ENCODE measurements at places on chromosomes 2 and 18. TPM values are rescaled to one million over a fixed set of nuclear protein-coding genes. Genes with fewer than 3 reads are reported as not detected.

The UBE2E3 gene
- 63.8 TPM for total RNA-seq

The PROKR1 gene
- not detected for total RNA-seq

The ANKRD36 gene
- total RNA-seq: 6.2 TPM

The NYAP2 gene
- not detected for total RNA-seq

The FIGN gene
- total RNA-seq: 1.3 TPM

The UGT1A1 gene
- 1.1 TPM for total RNA-seq

The POTEJ gene
- not detected for total RNA-seq

The GPBAR1 gene
- 0.12 TPM for total RNA-seq

The TMEM247 gene
- total RNA-seq: not detected

The MERTK gene
- 1.9 TPM for total RNA-seq

The PARD6G gene
- total RNA-seq: 3.4 TPM

The OTOF gene
- 0.08 TPM for total RNA-seq

The CRYGD gene
- not detected for total RNA-seq

The ATOH8 gene
- 7.8 TPM for total RNA-seq

The DSG2 gene
- 69.7 TPM for total RNA-seq

The SLC4A5 gene
- total RNA-seq: 0.11 TPM

The CCDC102B gene
- 0.92 TPM for total RNA-seq

The ZNF804A gene
- not detected for total RNA-seq

The LINC00305 gene
- not detected for total RNA-seq

The MC4R gene
- total RNA-seq: not detected

The ZNF2 gene
- 2.4 TPM for total RNA-seq

The AKAIN1 gene
- not detected for total RNA-seq

The ANKRD62 gene
- not detected for total RNA-seq

The HOXD10 gene
- total RNA-seq: 5.5 TPM

The RFTN2 gene
- not detected for total RNA-seq

The GPR55 gene
- total RNA-seq: not detected

The VSNL1 gene
- not detected for total RNA-seq

The RAD51AP2 gene
- not detected for total RNA-seq

All from A549 treated with ZK216348 at 1 μM for 4 hours (cell line).